ENCODE measurements at places on chromosomes 6 and 20.

DNA sequence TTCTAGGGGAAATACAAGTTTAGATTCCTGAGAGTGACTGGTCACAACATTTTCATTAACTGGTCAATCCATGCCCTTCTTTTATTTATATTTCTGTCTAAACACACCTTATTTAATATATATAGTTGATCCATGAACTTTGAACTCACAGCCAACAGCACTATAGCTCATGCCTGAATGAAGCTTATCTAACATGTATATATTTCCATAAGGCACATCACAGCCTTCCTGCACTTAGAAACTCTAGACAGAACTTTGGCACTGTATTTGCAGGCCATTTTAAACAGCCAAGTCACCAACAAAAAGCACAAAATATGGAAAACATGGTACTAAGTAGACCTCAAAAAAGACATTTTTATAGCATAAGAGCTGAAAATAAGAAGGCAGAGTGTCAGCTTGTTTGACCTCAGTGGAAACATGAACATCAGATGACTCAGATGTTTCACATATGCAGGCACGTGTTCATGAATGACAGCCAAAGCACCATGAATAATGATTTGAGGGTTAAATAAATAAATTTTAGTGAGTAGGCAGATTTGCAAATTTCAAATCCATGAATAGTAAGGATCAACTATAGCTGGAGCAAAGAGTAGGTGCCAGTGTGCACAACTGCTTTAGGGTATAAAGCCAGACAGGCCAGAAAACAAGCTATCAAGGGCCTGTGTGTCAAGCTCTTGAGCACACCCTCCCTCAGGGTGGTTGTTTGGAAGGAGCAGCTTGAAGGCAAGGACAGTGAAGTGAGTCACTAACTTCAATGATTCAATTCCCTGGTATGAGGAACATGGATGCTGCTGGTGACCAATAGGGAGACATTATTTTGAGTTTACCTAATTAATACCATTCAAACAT lies 88.9 kb upstream of the NT5E start:
- peak; percentile 99 for DNase-seq

- DNase-seq: peak; percentile 35
Observed at GRCh38 chr6:56314683-56315523, 67.5 kb upstream of the COL21A1 start.

DNA sequence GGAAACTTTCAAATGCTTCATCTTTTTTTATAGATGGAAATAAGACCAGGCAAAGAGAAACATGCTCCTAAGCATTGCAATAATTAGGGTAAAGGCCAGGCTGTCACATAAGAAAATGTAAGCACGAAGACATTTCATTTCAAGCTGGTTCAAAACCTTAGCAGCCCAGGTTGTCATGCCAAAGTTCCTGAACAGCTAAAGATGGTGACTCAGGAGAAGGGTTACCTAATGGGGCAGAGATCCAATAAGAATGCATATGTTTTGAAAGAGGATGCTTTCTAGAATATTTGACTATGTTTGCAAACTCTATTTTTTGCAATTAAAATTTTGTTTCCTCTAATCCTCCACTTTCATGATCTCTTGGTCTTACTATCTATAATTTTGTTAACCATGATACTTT lies 65.6 kb upstream of the PHACTR2 start:
- no peak for DNase-seq

- DNase-seq: no peak
Observed at GRCh38 chr20:51013577-51014330, 9.2 kb downstream of the KCNG1 start.

GRCh38 chr6:119716668-119717270 lies 367.2 kb upstream of the MAN1A1 start:
- no peak for DNase-seq

DNA sequence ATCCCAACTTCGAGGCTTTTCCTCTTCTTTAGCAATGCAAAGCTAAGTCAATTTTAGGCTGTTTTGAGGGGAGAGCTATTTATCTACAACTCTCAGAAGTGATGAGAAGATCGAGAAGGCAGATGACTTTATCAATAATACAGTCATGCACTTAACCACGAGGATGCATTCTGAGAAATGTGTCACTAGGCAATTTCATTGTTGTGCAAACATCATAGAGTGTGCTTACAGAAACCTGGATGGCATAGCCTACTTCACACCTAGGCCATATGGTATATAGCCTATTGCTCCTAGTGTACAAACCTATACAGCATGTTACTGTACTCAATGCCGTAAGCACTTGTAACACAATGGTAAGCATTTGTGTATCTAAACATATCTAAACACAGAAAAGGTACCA lies 66.6 kb downstream of the PRND start:
- DNase-seq: no peak

DNA sequence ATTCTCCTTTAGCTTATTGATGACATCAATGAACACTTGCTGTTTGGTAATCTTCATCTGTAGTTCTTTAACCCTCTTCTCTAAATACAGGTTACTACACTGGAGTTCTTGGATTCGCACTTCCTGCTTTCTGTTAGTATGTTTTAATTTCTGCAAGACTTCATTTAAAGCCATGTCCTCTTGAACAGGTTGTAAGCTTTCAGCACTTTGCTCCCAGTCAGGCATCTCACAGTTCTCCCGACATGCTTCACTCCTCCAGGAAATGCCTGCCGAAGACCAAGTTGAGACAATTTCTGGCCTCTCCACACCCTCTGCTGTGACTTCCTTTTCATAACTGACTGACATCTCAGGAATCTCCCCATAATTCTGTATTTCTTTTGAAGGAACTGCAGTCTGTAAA lies 15.8 kb downstream of the CAGE1 start:
- DNase-seq: peak; percentile 28

DNA sequence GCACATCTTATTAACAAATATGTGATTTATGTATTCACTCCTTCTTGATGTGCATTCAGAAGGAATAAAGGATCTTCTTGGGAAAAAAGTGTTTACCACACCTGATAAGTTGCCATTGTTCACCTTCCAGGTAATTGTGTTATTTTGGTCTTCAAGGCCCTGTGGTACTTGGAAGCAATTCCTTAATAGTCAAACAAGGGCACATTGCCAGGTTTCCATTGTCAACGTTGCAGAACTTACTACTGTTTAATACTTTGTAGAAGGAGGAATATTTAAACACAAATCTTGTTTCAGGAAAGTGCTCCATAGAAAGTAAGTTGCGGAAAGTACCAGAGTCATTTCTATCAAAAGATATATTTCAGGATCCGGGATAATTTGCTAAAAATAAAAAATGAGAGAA lies 129.5 kb upstream of the SGK1 start:
- DNase-seq: peak; percentile 51

DNA sequence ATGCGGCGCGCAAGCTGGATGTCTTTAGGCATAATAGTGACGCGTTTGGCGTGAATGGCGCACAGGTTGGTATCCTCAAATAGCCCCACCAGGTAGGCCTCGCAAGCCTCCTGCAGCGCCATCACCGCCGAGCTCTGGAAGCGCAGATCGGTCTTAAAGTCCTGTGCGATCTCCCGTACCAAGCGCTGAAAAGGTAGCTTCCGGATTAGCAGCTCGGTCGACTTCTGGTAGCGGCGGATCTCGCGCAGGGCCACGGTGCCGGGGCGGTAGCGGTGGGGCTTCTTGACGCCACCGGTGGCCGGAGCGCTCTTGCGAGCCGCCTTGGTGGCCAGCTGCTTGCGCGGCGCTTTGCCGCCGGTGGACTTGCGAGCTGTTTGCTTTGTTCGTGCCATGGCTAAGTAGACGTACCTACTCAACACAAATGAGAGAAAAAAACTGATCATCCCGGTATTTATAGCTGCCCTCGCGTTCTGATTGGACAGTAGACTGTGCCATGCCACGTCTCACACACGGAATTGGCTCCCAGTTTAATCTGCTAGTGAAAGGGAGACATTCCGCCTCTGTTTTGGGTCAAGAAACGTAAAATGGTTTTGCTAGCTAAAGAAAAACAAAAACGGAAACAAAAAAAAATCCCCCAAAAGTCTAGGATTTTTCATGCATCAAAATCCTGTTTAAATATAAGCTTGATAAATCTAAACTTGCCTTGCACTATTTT lies 40.1 kb downstream of the OR2B2 start:
- DNase-seq: peak; percentile 96

Data from fibroblast of skin of back (primary cell).